ENCODE measurements at places on chromosomes 5 and 9.
A peak's percentile ranks its signal among the peaks of the same experiment; 100 is the strongest.

DNA sequence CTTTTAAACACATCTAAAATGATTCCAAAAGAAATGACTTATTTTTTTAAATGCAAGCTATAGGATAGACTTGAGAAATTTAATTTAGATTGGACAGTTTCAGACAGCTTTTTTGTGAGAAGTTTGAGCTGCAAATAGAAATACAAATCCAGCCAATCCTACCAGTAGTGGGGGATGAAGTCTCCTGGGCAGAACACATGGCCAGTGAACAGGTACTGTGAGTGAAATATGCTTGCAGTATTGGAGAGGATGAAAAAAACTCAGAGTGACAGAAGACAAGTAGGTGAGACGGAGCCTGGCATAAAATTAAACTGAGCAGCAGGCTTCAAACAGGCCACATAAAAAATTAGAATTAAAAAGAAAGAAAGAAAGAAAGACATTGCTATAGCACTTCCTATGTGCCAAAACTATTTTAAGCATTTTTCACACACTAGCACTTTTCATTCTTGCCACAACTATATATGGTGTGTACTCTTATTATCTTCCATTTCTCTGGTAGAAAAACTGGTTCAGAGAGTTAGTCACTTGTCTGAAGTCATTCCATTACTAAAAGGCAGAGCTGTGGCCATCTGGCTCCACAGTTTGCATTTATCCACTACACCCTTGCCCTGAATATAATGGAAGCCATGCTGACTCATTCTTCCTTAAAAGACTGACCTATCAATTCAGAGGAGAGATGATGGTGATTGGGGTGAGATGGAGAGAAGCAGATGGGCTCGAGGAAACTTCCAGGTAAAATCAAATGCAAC lies 310.2 kb upstream of the CTNND2 start:
- DNase-seq, result peak; percentile 5

DNA sequence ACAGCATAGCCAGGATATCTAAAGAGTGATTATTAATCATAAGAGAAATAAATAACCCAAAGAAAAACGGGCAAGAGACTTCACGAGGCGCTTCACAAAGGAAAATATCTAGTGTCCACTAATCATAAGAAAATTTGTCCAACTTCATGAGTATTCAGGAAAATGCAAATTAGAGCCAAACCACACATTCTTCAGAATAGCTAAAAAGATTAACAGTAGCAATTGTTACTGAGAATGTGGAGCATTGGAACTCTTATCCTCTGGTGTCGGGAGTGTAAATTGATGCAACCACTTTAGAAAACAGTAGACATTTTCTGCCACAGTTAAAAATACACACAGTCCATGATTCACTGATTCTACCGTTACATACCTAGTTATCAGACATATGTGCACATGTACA lies 145.7 kb downstream of the CWC27 start:
- no peak for DNase-seq

DNA sequence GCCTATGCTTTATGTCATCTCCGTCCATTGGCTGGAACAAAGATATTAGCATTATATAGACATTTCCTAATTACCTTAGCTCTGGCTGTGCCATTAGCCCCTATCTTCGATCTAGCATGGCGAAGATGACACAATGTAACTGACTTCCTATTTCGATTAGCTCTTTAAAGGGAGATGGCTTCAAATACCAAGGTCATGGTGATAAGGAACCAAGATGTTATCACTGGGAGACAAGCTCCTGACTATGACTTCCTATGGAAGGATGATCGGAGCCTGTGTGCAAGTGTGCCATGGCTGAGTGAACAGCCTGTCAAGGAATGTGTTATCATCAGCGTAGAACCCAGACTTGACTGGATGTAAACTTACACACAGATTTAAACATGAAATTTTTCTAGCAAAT lies 602.1 kb downstream of the PSAT1 start:
- DNase-seq, result no peak

DNA sequence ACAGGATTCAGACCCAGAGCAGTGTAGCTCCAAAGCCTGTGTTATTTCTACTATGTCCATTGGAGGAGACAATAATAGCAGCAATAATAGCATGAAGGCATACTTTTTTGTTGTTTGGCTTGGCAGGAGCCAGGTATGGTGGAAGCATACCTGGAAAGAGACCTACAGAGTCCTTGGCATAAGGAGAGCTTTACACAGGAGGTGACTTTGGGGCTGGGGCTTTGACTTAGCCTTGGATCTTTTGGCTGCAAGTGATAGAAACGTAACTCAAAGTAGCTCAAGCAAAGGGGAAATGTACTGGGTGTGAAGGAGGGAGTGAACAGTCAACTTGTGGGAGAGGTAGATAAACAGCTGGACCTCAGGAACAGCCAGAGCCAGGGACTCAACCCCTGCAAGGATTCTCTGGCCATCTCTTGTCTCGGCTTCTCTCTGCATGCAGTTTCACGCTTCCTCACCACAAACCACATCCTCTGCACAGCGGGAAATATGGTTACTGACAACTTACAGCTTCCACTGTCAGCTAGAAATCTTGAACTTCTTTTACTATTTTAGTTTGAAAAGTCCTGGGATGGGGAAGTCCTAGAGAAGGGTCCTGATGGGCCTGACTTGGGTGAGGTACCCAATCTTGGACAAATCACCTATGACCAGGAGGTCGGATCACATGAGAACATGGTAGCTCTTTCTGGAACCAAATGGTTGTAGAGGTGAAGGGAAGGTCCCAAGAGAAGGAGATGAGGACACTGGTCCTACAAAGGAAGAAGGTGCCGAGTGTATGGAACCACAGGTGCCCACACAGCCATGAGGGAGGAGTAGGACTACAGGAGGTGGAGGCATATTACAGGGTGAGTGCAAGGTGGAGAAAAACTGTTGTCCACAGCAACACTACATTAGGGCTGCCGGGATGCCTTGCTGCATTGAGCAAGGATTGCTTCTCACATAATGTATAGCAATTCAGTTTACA lies 47.0 kb upstream of the TGFBR1 start:
- DNase-seq, result no peak

GRCh38 chr5:148998174-148998797 lies 64.6 kb downstream of the SH3TC2 start:
- peak; percentile 23 for DNase-seq

DNA sequence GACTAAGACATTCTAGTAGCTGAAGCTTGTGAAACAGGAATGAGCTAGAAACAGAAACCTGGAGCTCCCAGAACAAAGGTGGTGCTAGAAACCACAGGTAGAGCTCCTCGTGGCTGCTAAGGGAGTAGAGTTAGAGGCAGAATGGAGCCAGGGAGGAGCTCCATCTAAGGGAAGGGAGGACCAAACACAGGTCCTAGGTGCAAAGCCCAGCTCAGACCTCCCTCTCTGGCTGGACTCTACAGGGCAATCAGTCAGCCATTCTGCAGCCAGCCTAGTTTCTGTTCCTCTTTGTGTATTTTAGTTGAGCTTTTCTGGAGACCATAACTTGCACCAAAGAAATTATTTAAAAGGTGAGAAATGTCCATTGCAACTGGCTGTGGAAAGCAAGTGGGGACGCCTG lies 70.4 kb downstream of the CRB2 start:
- no peak for DNase-seq

DNA sequence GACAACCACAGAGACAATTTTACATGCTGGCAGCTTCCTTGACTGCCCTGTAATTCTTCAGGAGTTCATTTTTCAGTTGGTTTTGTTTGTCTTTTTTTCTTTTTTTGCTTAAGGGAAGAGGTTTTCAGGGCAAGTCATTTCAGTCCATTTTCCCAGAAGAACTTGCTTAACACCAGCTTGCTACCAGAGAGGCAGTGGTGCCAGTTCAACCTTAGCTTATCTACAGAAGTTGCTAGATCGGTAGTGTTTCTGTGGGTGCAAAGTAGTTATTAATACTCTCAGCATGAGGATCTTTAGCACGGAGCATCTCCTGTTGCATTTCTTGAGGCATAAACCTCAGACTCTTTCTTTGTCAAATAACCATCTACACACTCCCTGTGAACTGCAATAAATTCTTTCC lies 1.1 kb downstream of the SPEF2 start:
- DNase-seq, result no peak

- no peak for DNase-seq
Measured at GRCh38 chr5:179229331-179229831, 115.9 kb downstream of the ADAMTS2 start.

- no peak for DNase-seq
Measured at GRCh38 chr9:137190315-137190856, 1.9 kb downstream of the SSNA1 start.

DNA sequence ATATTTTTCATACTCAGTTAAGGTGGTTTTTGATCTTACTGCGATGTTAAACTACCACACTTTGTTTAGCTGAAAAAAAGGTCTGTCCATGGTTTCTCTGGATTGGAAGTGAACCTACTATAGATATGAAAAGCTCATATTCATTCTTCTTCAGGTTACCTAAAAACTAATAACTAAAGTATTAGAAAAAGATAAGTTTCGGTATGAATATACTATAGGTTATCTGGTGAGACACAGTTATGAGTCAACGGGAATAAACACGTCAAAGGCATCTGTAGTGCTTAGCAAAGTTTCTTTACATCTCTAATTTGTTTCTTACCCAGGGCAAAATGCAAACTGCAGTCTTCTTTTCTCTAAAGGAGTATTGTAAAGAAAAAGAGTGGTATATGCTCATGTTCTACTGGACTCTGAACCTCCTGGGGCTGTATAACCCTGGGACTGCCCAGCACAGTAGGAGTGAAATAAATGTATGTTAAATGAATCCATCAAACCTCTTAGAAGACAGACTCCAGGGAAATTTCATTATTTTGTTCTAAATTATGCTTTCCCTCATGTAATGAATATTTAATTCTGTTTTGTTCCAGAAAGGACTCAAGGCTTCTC lies 521.9 kb downstream of the PDE4D start:
- no peak for DNase-seq

GRCh38 chr5:177109810-177110209 lies 23.1 kb downstream of the FGFR4 start:
- no peak for DNase-seq

- DNase-seq, result no peak
Measured at GRCh38 chr5:131289738-131290137, 25.9 kb downstream of the CDC42SE2 start.

GRCh38 chr5:73129143-73129542 lies 8.8 kb downstream of the TMEM171 start:
- DNase-seq, result no peak

- DNase-seq, result no peak
Measured at GRCh38 chr9:24828687-24829086, 283.0 kb upstream of the IZUMO3 start.

- DNase-seq, result peak; percentile 40
Measured at GRCh38 chr5:14706615-14707021, 42.1 kb downstream of the OTULIN start.

DNA sequence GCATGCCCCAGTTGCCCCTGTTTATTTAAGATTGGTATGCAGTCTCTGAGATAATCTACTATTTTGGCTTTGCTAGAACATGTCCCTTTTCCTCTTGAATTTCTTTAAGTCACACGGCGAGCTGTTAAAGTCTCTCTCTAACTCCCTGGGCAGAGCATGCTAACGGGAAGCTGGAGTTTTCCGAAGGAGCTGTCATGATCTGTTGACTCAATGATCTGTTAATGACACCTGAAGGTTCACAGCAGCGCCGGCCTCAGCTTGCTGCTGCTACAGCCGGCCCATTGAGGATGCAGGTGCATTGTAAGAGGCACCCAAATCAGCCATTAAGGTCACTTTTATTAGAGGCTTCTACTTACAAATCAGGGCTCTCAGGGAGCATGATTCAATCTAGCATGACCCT lies 1203.4 kb downstream of the MAT2B start:
- no peak for DNase-seq

DNA sequence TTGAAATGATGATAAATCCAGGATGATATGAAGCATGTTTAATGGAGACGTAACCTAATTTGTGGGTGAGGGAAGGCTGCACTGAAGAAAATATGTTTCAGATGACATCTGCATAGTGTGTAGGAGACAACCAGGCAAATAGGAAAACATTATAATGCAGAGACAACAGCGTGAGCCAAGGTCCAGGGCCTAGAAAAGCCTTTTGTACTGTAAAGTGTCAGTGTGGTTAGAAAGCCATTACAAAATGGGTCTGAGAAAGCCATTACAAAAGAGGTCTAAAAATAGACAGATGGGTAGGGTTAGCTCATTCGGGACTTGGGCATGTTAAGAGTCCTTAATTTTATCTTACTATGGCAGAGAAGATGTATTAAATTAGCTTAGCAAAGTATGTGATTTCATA lies 14.9 kb upstream of the GABRG2 start:
- DNase-seq, result no peak

- no peak for DNase-seq
Measured at GRCh38 chr5:154421868-154422267, 23.9 kb upstream of the SAP30L start.

GRCh38 chr5:75214928-75215327 lies 21.8 kb downstream of the ANKRD31 start:
- DNase-seq, result no peak

GRCh38 chr5:89064736-89065135 lies 181.8 kb upstream of the MEF2C start:
- DNase-seq, result no peak

DNA sequence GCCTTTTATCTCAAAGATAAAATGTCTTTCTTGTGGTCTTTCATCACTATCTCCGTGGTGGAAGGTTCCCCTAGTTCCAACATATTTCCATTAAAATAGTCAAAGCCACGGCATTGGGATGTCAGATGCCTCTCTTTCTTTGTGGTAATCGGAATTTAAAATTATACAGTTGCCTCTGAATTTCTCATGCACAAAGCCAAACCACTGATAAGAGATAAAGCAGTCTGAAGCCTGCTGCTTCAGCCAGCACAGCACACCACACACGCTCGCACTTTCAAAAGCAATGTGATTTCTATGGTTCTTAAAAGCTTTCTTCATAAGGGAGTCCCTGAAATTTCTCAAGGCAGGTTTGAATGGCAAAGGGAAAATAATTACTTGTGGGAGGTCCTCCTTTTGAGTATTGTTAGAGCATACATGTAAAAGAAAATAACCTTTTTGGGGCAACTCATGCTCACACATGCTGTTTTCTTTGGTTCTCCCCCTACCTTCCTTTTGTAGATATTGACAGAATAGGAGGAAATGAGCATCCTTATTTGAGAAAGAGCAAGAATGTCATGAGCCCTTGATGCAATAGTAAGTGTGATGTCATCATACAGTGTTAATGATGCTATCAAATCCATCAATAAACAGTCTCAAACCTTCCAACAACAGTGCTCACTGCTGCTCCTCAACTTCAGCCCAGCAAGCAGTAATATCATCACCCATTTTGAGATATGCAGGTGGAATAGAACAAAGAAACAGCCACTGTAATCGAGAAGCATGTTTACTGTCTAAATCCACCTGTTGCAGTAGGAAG lies 85.7 kb upstream of the PPP1R2B start:
- DNase-seq, result no peak

- DNase-seq, result no peak
Measured at GRCh38 chr9:130124085-130124860, 47.9 kb upstream of the NCS1 start.

DNA sequence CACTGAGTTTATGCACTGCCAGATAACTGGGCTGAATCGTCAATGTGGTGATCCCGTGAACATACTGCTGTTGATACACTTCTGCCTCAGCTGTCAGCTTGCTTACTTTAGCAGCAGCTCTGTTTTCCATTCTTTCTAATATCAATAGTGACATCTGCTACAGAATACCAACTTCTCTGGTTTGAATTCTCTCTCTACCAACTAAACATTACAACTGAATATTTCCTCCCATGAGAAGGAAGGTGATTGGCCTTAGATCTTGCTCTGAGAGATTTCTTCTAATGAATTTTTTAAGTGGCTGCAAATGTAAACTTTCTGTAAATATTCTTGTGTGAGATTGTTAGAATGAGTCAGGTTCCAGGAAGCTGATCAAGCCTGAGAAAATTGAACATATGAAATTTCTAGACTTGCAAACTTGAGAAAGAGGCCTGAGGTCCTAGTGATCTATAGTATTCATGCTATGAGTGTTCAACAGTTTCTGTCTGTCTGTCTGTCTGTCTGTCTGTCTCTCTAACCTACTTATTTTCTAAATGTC lies 205.5 kb upstream of the CDKN2B start:
- DNase-seq, result no peak

Data from frontal cortex (tissue), 4 donors.